Sigmoid colon (tissue), 7 donors: ENCODE measurements at places on chromosomes 2 and 18. TPM values are rescaled to one million over a fixed set of nuclear protein-coding genes. Genes with fewer than 3 reads are reported as not detected.
A peak's percentile ranks its signal among the peaks of the same experiment; 100 is the strongest.

- DNase-seq: no peak
Observed at GRCh38 chr2:143690235-143690634, 561.0 kb downstream of the ARHGAP15 start.

- no peak for DNase-seq
Observed at GRCh38 chr2:128778843-128779242, 460.2 kb upstream of the HS6ST1 start.

DNA sequence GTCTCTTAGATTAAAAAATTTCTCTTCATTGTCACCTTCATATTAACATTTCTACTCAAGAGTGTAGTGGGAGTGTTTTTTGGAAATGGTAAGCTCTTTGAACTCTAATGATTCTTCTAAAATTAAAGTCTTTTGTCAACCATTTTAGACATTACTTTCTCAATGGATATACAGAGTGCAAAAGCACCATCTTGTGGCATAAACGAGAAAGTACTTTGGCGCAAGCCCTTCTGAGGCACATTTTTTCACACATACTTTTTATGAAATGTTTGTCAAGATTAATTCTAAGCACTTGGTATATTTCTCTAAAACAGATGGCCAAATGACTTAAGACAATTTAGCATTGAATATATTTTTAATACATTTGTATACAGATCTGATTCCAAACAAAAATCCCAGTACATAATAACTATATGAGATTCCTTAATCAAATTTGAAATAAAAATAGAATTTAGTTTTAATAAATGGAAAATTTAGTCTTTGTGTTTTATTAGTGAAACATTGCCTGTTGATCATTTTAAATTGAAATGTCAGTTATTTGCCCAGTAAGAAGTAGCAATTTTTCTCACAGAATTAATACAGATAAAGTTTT is 63.3 kb upstream of the GALNT5 start:
- no peak for DNase-seq

DNA sequence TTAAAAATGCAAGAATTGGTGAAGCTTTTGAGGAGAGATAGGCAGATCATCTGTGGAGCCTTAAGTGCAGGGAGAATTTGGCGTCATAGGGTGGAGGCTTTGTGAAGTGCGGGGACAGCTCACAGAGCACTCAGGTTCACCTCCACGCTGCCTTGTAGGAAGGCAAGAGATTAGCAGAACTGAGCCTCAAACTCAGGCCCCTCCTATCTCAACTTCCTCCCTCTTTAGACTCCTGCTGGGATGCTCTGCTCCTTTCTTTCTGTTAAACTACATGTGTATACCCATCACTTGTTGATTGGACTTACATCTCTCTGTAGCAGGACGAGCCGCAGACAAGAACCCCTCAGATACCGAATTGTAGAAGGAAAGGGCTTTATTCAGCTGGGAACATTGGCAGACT is 422.2 kb downstream of the SETBP1 start:
- DNase-seq: no peak

DNA sequence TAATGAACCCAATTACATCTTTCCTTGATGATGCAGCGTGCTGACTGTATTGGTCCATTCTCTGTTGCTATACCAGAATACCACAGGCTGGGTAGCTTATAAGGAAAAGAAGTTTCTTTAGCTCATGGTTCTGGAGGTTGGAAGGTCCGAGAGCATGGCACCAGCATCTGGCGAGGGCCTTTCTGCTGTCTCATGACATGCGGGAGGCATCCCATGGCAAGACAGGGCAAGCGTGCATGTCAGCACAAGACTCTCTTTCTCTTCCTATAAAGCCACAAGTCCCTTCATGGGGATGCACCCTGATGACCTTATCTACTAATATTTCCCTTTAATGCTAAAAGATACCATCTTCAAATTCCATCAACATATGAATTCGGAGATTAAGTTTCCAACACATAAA is 122.8 kb upstream of the FHL2 start:
- DNase-seq: no peak

- peak; percentile 78 for DNase-seq
Observed at GRCh38 chr2:71510196-71510807, 56.9 kb downstream of the DYSF start.

DNA sequence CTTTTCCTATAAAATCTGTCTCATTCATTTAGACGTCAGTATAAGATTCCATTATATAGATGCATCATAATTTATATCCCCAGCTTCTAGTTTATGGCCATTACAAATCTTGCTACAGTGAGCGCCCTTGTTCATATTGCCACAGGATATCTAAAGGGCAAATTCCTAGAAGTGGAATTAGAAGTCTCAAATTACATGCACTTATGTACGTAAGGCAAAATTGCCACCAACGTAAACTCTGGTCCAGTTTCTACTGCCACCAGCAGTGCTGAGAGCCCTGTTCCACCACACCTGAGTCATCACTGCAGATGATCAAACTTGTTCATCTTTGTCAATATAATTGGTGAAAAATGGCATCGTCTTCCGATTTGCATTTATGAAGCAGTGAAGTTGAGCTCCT is 90.9 kb upstream of the ID2 start:
- DNase-seq: no peak

DNA sequence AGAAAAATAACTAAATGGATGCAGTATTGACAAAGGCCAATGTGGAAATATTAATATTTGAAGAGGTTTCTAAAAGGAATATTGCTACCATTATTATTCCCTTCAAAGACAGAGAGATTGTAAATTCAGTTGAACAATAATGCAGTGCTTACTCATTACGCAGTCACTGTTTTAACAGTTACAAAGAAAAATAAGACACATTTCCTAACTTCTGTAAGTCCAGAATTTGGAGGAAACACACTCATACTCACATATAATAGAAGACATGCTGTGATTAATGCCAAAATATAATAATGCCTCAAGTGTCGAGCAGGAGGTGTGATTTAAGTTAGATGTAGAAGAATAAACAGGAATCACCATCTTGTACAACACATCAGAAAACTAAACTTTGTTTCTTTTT is 389.2 kb downstream of the FBXO15 start:
- no peak for DNase-seq

- DNase-seq: peak; percentile 53
Observed at GRCh38 chr2:131036269-131036668, 57.0 kb downstream of the FAM168B start.

DNA sequence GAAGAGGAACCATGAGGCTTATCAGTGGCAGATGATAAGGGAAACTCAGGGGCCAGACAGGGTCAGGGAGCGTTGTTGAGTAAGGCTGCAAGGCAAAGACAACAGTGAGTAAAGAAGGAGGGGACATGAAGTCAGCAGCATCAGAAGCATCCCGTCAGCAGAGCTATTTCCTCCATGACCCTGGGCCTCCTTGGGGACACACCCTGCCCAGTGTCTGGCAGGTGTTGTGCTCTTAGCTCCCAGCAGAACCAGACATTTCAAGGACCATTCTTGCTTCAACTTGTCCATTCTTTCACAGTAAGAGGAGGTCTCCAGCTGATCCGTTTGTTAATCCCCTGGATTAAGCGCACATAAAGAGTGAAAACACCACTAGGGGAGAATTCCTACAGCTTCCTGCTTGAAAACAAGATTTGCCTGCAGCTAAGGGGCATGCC is 88.7 kb upstream of the MEIS1 start:
- DNase-seq: no peak

GRCh38 chr2:85550486-85550885 is 10.8 kb downstream of the GGCX start:
- peak; percentile 73 for DNase-seq

- no peak for DNase-seq
Observed at GRCh38 chr2:233487748-233488345, 78.7 kb downstream of the USP40 start.

DNA sequence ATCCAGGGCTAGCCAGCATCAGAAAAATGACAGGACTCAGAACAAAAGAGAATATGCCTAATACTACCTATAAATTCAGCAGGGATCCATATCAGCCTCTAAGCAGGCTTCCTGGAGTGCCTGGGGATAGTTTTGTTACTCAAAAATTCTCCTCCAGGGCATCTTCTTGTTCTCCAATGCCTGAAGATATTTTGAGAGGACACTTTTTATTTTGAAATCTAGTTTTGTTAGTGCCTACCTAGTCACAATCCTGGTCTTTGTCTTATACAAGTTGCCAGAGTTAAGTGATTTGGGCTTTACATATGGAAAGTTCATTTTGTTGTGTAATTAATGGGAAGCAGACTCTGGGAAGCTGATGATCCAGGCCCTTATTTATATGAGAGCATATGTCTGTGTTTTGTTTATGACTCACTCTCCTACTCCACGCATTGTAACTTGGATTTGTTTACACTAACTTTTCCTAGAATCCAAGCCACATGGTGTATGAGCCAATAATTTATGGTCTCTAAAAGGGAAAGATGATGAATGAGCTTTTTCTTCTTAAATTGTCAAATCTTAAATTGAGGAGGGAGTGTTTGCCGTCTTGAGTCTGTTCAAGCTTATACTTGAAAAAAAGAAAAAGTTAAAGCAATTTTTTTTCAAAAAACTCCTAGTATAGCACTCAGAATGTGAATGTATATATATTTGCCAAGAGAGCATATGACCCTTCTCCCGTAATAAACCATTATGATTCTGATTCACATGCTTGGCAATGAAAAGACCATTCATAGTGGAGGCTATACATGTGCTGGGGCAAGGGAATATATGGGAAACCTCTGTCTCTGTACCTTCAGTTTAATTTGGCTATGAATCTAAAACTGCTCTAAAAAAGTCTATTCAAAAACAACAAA is 370.3 kb downstream of the SETBP1 start:
- no peak for DNase-seq

DNA sequence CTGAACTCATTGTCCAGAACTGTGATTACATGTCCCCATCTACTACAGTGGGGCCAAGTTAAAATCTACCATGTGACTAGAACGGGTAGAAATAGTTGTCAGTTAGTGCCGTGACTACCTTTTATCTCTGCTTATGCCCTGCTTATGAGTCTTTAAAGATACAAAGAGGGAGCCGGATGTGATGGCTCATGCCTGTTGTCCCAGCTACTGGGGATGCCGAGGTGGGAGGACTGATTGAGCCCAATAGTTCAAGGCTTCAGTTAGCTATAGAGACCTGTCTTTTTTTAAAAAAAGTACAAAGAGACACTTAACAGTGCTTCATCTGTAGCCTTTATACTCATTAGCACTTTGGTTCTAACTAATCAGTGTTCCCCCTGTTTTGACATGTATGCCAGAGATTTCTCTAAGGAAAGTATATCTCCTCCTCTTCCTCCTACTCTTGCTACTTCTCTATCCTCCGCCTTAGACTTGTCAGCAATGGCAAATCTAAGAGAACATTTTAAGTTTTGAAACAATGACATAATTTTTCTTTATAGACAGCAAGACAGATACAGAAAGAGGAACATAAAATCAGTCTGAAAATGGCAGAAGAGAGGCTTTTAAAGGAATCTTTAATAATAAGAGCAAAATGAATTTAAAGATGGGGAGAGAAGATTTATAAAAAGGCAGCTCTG is 45.0 kb downstream of the NBEAL1 start:
- no peak for DNase-seq

GRCh38 chr2:71419976-71420375 is 33.4 kb upstream of the DYSF start:
- no peak for DNase-seq

- no peak for DNase-seq
Observed at GRCh38 chr2:3104261-3104660, 273.4 kb downstream of the EIPR1 start.

- no peak for DNase-seq
Observed at GRCh38 chr2:227479865-227480475, 8.0 kb downstream of the AGFG1 start.

DNA sequence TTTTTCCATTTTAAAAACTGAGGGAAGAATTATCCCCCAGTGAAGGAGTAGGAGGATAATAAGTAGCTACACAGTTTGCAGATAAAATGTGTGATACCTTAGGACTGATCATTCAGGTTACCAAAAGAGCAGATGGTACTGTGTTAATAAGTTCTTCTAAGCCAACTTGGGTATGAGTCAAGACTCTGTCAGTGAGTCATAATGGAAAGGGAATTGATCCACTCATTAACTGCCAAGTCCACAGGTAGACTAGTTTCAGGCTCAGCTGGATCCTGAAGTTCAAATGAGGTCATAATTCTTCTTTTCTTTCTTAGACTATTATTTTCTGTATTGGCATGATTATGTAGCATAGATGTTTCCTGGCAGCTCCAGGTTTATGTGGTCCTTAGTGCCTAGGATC is 142.4 kb upstream of the ALPP start:
- no peak for DNase-seq

The ASNSD1 gene
- 44.1 TPM for total RNA-seq

The CERKL gene
- total RNA-seq: not detected

The ERICH2 gene
- not detected for total RNA-seq

The LNPK gene
- 34.9 TPM for total RNA-seq

The AQP12A gene
- not detected for total RNA-seq

The LAMA1 gene
- 0.66 TPM for total RNA-seq

The C2orf92 gene
- 6.3 TPM for total RNA-seq

The UGT1A6 gene
- not detected for total RNA-seq

The GAD1 gene
- total RNA-seq: 0.41 TPM

The ST6GAL2 gene
- 1.8 TPM for total RNA-seq

The ACMSD gene
- not detected for total RNA-seq

The CDH7 gene
- total RNA-seq: not detected

The LDLRAD4 gene
- total RNA-seq: 17.4 TPM
